ENCODE measurements at places on chromosomes 2 and 18. TPM values are rescaled to one million over a fixed set of nuclear protein-coding genes. Genes with fewer than 3 reads are reported as not detected.

GRCh38 chr2:58680755-58681310, 439.7 kb upstream of the FANCL start:
- no peak for DNase-seq

DNA sequence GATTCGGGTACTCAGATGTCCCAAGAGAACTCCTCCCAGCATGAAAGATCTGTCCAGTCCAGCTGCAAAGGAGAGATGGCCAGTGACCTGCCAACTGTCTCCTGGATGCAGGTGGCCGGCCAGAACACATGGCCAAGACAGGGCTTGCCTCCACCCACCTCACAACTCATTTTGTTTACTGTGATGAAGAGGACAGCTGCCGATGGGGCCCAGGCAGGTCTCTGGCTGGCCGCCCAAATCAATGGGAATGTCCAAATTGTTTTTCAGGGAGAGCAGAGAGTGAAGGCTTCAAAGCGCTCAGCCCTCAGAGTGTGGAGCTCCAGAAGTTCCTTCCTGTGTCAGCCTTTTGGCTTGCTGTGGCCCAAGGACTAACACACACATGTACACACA, 41.9 kb downstream of the FOSL2 start:
- no peak for DNase-seq

DNA sequence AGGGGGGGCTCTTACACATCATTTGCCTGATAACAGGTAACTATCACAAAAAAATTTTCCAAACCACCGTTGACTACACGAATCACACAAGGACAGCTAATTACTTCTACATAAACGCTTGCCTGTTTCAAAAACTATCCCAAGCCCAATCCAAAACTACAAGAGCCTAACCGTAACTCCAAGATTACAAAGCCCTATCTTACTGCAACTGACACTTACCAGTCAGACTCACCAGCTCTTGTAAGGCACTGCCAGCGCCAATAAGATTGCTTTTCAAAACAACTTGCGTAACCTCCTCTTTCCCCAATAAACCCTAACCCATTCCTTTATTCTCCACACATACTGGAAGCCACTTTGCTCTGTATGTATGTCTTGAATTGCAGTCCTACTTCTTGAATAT, 148.4 kb downstream of the NBAS start:
- DNase-seq = no peak

DNA sequence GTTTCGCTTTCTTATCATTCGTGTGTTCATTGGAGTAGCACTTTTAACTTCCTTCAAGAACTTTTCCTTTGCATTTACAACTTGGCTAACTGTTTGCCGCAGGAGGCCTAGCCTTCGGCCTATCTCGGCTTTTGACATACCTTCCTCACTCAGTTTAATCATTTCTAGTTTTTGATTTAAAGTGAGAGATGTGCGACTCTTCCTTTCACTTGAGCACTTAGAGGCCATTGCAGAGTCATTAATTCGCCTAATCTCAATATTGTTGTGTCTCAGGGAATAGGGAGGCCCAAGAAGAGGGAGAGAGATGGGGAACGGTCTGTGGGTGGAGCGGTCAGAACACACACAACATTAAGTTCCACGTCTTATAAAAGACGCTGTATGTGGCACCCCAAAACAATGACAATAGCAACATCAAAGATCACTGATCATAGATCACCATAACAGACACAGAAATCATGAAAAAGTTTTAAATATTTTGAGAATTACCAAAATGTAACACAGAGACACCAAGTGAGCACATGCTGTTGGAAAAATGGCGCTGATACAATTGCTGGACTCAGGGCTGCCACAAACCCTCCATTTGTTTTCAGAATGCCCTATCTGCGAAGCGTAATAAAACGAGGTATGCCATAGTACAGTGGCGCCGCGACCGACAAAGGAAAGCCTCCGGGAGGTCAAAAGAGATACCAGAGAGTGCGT, 553 bp downstream of the TIGD1 start:
- DNase-seq = no peak

DNA sequence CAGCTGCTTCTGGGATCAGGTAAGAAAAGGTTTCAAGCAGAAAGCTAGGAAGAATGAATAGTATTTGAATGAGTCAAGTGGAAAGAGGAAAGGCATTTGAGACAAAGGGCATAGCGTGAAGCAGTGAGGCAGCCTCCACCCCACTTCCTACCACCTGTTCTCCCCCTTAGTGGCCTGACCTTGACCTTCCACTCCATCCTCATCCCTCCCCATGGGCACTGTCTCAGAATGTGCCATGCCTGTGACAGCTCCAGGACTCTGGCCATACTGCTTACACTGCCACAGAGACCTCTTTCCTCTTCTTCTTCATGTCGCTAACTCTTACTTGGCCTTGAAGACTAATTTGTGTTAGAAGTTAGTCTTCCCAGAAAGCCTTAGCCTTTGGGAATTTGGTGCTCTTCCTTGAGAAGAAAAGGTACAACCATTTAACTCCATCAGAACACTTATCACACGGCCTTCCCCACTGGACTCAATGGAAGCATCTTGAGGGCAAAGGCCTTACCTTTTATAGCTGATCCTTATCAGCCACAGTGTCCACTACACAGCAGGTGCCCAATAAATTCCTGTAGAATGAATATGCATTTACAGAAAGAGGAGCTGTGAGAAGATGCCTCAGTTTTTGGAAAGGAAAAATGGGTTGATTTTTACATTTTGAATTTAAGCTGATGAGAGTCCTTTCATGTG, 15.2 kb upstream of the NOSTRIN start:
- DNase-seq = no peak

The CTAGE1 gene
- total RNA-seq = not detected

DNA sequence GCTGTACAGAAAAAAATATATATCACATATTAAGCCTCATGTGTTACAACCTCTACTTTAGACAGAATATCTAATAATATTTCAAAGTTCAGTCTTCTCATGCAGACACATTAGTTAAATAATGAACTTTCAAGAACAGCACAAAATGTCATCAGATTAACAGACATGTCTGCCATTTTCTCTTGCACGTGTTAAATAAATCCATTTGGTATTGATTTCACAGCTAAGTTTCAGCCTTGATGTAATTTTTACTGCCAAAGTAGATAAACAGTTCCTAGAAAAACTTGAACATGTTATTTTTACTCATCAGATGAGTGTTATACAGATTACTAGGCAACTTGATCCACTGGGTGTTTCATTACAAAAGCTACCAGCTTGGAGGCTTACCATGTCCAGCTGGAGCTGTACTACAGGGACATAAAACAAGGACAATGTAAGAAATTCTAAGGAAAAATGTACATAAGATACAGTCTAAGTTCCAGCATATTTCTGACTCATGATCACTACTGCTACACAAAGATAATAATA, 290.7 kb upstream of the DDX18 start:
- DNase-seq = no peak

- no peak for DNase-seq
Observed at GRCh38 chr2:203346612-203347011, 18.4 kb downstream of the ABI2 start.

GRCh38 chr2:28664120-28664842, 87.3 kb upstream of the PPP1CB start:
- DNase-seq = no peak

GRCh38 chr2:216774180-216774579, 78.8 kb upstream of the IGFBP5 start:
- no peak for DNase-seq

DNA sequence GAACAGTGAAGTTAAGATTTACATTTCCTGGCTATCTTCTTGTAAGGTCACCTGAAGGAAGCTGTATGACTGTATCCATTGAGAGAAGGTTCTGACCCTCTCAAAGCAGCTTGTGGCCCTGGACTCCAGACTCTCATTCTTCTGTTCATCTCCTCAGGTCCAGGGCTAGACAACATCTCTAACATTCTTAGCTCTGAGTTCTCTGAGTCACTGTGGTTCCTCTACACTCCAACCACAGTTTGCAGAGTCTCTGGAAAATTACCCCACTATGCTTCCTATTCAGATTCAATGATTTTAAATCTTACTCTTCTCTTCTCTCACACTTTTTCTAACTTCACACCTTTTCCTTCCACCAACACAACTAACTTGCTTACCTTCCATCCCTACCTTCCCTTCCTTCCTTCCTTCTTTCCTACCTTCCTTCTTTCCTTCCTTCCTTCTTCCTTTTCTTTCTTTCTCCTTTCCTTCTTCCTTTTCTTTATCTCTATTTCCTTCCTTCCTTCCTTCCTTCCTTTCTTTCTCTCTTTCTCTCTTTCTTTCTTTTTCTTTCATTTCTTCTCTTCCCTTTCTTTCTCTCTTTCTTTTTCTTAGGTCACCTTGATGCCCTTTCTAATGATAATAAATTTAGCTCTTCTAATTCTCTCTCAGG, 824.3 kb upstream of the ZEB2 start:
- no peak for DNase-seq

DNA sequence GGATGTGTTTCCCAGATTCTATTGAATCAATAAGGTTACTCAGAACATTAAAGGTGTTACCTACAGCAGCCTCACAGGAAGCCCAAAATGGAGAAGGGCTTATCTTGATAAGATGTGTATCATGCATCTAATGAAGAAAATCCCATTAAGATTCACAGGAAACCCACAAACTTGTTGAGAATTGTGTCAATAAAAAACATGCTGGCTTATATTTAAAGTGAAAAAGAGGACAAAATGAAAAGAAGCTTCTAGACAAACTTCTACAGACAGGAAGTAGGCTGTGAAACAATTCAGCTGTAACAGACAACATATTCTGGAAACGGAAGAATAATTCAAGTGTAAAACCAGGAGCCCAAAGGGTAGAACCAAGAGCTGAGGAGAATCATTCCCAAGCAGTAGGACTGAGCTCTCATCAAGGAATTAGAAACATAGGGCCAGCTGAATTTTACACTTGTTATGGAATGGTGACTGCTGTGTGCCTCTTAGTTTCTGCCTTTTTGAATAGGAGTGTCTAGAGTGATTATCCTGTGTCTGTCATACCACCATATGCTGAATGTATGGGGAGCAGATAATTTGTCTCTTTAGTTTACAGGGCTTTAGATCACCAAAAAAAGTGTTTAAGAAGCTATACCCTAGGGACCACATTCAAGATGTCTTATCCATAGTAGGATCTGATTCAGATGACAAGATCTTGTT, 9.6 kb downstream of the IMMT start:
- no peak for DNase-seq

All from kidney epithelial cell (primary cell).